Smooth muscle cell of bladder (primary cell): ENCODE measurements at places on chromosomes 13 and 19. TPM values are rescaled to one million over a fixed set of nuclear protein-coding genes. Genes with fewer than 3 reads are reported as not detected.

RXFP2 gene
- total RNA-seq = not detected in 2 replicates

CERS1 gene
- total RNA-seq = 0.85 and 2.7 TPM in 2 replicates

SIGLECL1 gene
- total RNA-seq = not detected in 2 replicates

TUBB4A gene
- total RNA-seq = not detected in 2 replicates

CYP4F8 gene
- total RNA-seq = 0.14 TPM in 1 of 2 replicates, not detected in the other

GIPR gene
- 0.09 and 0.14 TPM in 2 replicates for total RNA-seq

POU4F1 gene
- total RNA-seq = not detected in 2 replicates

FGF21 gene
- total RNA-seq = 0.14 and 0.28 TPM in 2 replicates

SOX21 gene
- total RNA-seq = not detected in 2 replicates

DLL3 gene
- total RNA-seq = under 0.01 and 0.09 TPM in 2 replicates

C19orf67 gene
- not detected in 2 replicates for total RNA-seq

DCLK1 gene
- 1.8 and 6.0 TPM in 2 replicates for total RNA-seq

ZNF799 gene
- total RNA-seq = 1.4 and 1.5 TPM in 2 replicates

NXNL1 gene
- total RNA-seq = not detected in 2 replicates

BLVRB gene
- 104 and 118 TPM in 2 replicates for total RNA-seq
